ENCODE measurements at places on chromosomes 7 and 10. TPM values are rescaled to one million over a fixed set of nuclear protein-coding genes. Genes with fewer than 3 reads are reported as not detected.

Gene ITGB8
- not detected for total RNA-seq

Gene ZNF853
- 0.42 TPM for total RNA-seq

Gene OPN4
- not detected for total RNA-seq

Gene SORCS1
- total RNA-seq = not detected

Gene WDR86
- total RNA-seq = not detected

Gene DRGX
- not detected for total RNA-seq

Gene SLC16A12
- not detected for total RNA-seq

Gene DOCK4
- total RNA-seq = 0.89 TPM

Gene GPR26
- not detected for total RNA-seq

Gene CHAT
- 0.24 TPM for total RNA-seq

Gene ABCB4
- not detected for total RNA-seq

Gene SPDYE16
- total RNA-seq = not detected

Gene MRLN
- total RNA-seq = 0.82 TPM

Gene STARD3NL
- total RNA-seq = 27.1 TPM

Gene PRRT4
- total RNA-seq = 0.14 TPM

Gene MYL10
- total RNA-seq = not detected

Gene CLCN1
- not detected for total RNA-seq

Gene CPEB3
- 2.5 TPM for total RNA-seq

Gene LIPF
- total RNA-seq = not detected

Gene CELF2
- total RNA-seq = 95.5 TPM

Gene DEPP1
- total RNA-seq = 4.3 TPM

Gene LRIT1
- total RNA-seq = not detected

Gene FAM13C
- total RNA-seq = not detected

Gene TMEM196
- not detected for total RNA-seq

Gene FAM204A
- total RNA-seq = 60.0 TPM

Gene PLAC9
- not detected for total RNA-seq

Gene MKI67
- total RNA-seq = 161 TPM

Gene MORN4
- total RNA-seq = 2.2 TPM

Gene ZNF117
- total RNA-seq = 3.6 TPM

Gene CYP3A7
- total RNA-seq = not detected

Gene TMEM236
- total RNA-seq = 0.05 TPM

Gene FFAR4
- total RNA-seq = not detected

Gene TMEM213
- not detected for total RNA-seq

Gene MMD2
- total RNA-seq = not detected

Gene TMEM209
- 52.9 TPM for total RNA-seq

Gene GFRA1
- not detected for total RNA-seq

Gene ITIH5
- not detected for total RNA-seq

Gene DPP6
- total RNA-seq = not detected

Gene CRYGN
- total RNA-seq = not detected

Gene INHBA
- total RNA-seq = 1.2 TPM

Gene ELMO1
- total RNA-seq = 121 TPM

Gene CYP2C19
- 0.33 TPM for total RNA-seq

Gene PALD1
- 2.1 TPM for total RNA-seq

Gene CPN1
- not detected for total RNA-seq

Gene CDK14
- 2.0 TPM for total RNA-seq

Gene OR6B1
- total RNA-seq = not detected

Gene KEL
- total RNA-seq = 0.37 TPM

Gene TRIL
- 0.12 TPM for total RNA-seq

Gene C10orf67
- total RNA-seq = 0.07 TPM

Gene BRI3
- 66.8 TPM for total RNA-seq

Gene NYAP1
- 0.49 TPM for total RNA-seq

Gene HIBADH
- total RNA-seq = 21.5 TPM

Gene ESYT2
- 61.3 TPM for total RNA-seq

Gene LRRTM3
- total RNA-seq = not detected

Gene OR13A1
- total RNA-seq = not detected

All from activated CD4-positive, alpha-beta T cell treated with anti-CD3 and anti-CD28 coated beads, Interleukin-2, amount 10 ng/mL, durations not matched to agents 24 days and 14 days (primary cell).